SK-MEL-5 (cell line): ENCODE measurements at places on chromosomes 1 and 21. TPM values are rescaled to one million over a fixed set of nuclear protein-coding genes. Genes with fewer than 3 reads are reported as not detected.

C1QC gene
- not detected in 2 replicates for total RNA-seq

EPHA8 gene
- 0.29 TPM in 1 of 2 replicates, not detected in the other for total RNA-seq

PRAMEF20 gene
- not detected in 2 replicates for total RNA-seq

MARK1 gene
- total RNA-seq: 1.9 and 2.6 TPM in 2 replicates

OR2T33 gene
- total RNA-seq: not detected in 2 replicates

PAPPA2 gene
- 1.3 and 2.0 TPM in 2 replicates for total RNA-seq

WDR26 gene
- 40.3 and 44.4 TPM in 2 replicates for total RNA-seq

RGL1 gene
- 5.9 and 6.0 TPM in 2 replicates for total RNA-seq

TP73 gene
- total RNA-seq: 0.32 and 0.40 TPM in 2 replicates

RGSL1 gene
- total RNA-seq: not detected in 2 replicates

PTAFR gene
- total RNA-seq: 0.24 and 0.29 TPM in 2 replicates

IGSF3 gene
- total RNA-seq: 33.2 and 35.2 TPM in 2 replicates

IQCC gene
- total RNA-seq: 2.5 and 3.1 TPM in 2 replicates

LMOD1 gene
- not detected in 2 replicates for total RNA-seq

LGR6 gene
- not detected in 2 replicates for total RNA-seq

PLA2G2C gene
- not detected in 2 replicates for total RNA-seq

SDC3 gene
- 73.0 and 75.0 TPM in 2 replicates for total RNA-seq

PAFAH2 gene
- 10.9 and 11.1 TPM in 2 replicates for total RNA-seq

C1orf94 gene
- not detected in 2 replicates for total RNA-seq

TFF3 gene
- 0.13 and 0.16 TPM in 2 replicates for total RNA-seq

AMY1B gene
- total RNA-seq: not detected in 2 replicates

DLGAP3 gene
- 0.35 and 1.8 TPM in 2 replicates for total RNA-seq

SPRR2A gene
- not detected in 2 replicates for total RNA-seq

RGS2 gene
- total RNA-seq: 12.4 and 12.5 TPM in 2 replicates

HES5 gene
- total RNA-seq: not detected in 2 replicates

CHI3L2 gene
- 0.55 TPM in 1 of 2 replicates, not detected in the other for total RNA-seq

PBX1 gene
- 1.2 and 1.9 TPM in 2 replicates for total RNA-seq

FCRL1 gene
- total RNA-seq: not detected in 2 replicates

AMPD1 gene
- 0.27 TPM in 1 of 2 replicates, not detected in the other for total RNA-seq

HUNK gene
- total RNA-seq: 0.05 and 0.08 TPM in 2 replicates

HMGCS2 gene
- not detected in 2 replicates for total RNA-seq

LENEP gene
- total RNA-seq: 0.48 and 1.2 TPM in 2 replicates

NCAM2 gene
- 5.2 and 7.3 TPM in 2 replicates for total RNA-seq

SELENBP1 gene
- 1.4 and 2.6 TPM in 2 replicates for total RNA-seq

ITLN1 gene
- not detected in 2 replicates for total RNA-seq

ACTL8 gene
- 0.40 and 1.1 TPM in 2 replicates for total RNA-seq

SLC30A7 gene
- 33.4 and 36.8 TPM in 2 replicates for total RNA-seq

SAMD13 gene
- 3.4 and 5.9 TPM in 2 replicates for total RNA-seq

MYBPH gene
- not detected in 2 replicates for total RNA-seq

FCGR1A gene
- not detected in 2 replicates for total RNA-seq

FCRL5 gene
- total RNA-seq: not detected in 2 replicates

KIF14 gene
- 8.7 and 10.2 TPM in 2 replicates for total RNA-seq

FAM151A gene
- not detected in 2 replicates for total RNA-seq
